COR-L47 (cell line): ENCODE measurements at places on chromosomes 5 and 9.
A peak's percentile ranks its signal among the peaks of the same experiment; 100 is the strongest.

- no peak for DNase-seq
These were observed 8.5 kb upstream of the CCDC187 start for GRCh38 chr9:136312436-136312835.

GRCh38 chr5:171647904-171648260, 137.7 kb upstream of the SMIM23 start:
- DNase-seq = no peak

GRCh38 chr5:43485406-43485805, 1.7 kb upstream of the TMEM267 start:
- DNase-seq = no peak

- DNase-seq = no peak
These were observed 190.6 kb upstream of the MSX2 start for GRCh38 chr5:174533751-174534241.

DNA sequence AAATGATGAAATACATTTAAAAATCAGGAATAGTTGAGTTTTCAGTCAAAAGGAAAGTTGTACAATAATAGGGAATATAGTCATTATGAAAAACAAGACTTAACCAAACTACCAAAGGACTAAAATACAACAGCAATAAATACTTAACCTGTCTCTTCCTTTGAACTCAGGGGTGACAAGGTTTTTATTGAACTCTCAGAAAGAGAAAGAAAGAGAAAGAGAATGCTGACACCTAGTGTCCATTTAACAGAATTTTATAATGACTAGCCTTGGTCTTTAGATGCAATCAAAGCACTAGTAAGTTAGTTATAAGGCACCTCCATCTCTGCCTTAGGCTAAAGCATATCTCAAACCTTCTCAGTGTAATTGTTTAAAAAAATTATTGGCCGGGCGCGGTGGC, 47.5 kb downstream of the UIMC1 start:
- peak; percentile 29 for DNase-seq

GRCh38 chr5:105462377-105462776, 1899.8 kb upstream of the NUDT12 start:
- no peak for DNase-seq

DNA sequence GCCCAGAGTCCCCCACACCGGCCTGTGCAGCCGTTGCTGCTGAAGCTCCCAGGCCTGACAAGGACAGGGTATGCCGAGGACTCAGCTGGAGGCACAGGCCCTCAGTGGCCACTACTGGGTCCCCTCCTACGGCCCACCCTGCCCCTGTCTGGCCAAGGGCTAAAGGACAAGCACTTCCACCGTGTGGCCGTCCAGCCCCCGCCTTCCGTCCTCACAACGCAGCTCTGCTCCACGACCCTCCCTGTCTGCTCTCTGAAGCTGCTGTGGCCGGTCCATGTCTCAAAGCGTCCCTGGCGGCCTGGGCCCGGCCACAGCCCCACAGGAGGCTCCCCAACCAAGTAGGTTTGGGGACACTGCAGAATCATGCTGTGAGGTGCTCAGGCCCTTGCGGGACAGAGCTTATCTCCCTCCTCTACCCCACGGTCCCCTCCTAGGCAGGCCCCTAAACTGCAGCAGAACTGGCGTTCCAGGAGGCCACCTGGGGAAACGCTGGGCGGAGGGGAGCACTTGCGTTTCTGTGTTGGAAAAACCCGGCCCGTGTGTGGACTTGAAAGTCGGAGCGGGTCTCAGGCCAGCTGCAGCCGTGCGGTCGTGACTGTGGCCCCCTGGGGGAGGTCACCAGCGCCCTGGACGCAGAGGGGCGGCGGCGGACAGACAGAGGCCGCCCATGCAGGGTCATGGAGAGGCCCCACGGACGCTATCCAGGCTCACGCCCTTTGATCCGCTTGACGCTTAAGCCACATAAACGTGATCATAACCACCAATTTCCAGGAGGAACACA, 45.6 kb downstream of the NKD2 start:
- no peak for DNase-seq

DNA sequence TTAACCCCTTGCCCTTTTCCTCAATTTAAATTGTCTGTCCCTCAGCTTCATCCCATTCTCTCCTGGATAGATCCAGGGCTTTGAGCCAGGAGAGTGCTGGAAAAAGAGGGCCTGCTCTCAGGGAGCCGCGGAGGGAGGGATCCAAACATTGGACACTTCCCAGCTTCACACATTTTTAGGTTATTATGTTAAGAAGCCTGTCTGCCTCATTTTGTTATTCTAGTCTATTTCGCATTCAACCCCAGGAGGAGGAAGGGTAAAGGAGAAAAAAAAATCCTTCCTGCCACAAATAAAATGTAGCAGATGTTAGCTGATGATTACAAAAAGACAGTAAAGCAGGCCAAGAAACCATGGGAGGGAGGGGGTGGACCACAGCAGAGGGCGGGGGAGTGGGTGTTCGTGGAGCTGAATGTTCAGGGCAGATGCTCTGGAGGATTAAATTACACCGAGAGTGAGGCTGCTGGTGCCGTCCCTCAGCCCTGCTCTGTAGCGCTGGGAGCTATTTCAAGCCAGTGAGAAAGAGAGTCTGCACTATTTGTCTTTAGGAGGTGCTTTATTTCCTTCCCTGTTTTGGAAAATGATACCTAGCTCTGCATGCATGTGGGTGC, 60.6 kb upstream of the ZFR start:
- peak; percentile 79 for DNase-seq

DNA sequence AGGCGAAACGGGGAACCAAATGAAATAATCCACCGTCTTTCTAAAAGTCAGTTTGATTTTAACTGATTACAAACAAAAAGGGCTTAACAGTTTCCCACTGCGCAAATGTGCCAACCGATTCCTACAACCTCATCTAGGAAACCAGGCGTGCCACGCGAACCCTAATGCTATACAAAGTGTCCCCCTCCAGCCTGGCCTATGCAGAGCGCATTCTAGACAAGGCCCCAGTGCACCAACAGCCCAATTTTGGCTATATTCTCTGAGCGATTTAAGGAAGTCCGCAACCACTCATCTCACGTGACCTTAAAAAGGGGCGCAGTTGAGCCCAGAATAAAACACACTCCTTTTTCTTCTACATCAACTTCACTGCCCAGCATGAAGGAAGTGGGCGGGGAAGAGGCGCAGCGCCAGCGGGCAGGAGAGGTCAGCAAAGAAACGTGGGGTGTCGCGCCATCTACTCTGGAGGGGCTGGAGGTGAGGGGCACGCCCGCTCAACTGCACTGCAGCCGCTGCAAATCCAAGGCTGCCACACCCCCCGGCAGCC, 779 bp downstream of the FAM13B start:
- DNase-seq = no peak

DNA sequence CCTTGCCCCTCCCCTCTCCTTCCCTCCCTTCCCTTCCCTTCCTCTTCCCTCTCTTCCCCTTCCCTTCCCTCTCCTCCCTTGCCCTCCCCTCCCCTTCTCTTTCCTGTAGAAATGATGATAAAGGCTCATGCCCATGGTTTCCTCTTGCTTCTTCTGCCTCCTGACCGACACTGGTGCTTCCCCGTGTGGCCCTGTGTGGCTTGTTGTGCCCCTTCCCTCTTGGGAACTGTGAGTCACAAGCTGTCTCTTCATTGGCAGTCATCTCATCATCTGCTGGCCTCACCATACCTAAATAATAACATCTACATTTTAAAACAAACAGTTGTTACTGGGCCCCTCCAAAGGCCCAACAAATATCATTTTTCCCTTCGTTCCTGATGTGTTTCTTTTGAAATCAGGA, 11.7 kb upstream of the CARNMT1 start:
- no peak for DNase-seq

GRCh38 chr5:97134634-97135033, 7.8 kb downstream of the LIX1 start:
- no peak for DNase-seq

DNA sequence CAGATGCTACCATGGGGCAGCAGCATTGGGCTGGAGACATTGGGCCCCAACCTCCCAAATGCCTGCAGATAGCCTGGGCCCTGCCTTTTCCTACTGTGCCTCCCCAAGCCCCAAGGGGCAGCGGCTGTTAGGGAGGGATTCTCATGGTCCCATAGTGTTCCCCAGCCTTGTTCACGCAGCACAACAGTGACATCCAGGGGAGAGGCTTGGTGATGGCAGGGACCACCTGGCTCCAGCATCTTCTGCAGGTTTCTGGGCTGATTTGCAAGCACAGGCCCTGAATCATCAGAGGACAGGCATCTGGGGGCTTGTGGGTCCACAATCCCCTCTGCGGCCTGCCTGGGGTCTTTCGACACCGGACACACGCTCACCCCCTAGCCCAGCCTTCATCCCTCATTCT, 354.6 kb downstream of the SLIT3 start:
- no peak for DNase-seq

GRCh38 chr9:27367921-27368315, 71.0 kb upstream of the EQTN start:
- no peak for DNase-seq

DNA sequence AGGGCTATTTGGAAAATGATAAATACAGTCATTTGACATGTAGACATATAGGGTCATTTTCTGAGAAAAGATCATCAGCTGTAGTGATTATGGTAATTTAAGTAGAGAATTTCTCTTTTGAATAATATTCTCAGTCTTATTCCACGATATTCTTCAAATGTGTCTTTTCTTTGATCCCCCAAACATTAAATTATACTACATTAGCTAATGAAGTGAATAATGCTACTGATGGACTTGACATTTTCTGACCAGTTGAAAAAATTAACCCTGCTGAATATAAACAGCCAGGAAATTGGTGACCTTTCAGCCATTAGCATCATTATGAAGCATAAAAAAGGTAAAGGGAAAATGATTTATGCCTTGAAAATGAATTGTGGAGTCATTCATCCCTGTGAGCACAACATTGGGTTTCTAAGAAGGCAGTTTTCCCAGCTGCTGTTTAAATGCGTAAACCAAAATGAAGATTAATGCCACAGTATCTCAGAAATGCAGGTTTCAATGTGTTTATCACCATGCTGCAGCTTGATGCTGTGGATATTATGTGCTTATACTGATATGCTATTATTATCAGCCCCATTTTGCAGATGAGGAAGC, 489.1 kb downstream of the KCTD16 start:
- no peak for DNase-seq

DNA sequence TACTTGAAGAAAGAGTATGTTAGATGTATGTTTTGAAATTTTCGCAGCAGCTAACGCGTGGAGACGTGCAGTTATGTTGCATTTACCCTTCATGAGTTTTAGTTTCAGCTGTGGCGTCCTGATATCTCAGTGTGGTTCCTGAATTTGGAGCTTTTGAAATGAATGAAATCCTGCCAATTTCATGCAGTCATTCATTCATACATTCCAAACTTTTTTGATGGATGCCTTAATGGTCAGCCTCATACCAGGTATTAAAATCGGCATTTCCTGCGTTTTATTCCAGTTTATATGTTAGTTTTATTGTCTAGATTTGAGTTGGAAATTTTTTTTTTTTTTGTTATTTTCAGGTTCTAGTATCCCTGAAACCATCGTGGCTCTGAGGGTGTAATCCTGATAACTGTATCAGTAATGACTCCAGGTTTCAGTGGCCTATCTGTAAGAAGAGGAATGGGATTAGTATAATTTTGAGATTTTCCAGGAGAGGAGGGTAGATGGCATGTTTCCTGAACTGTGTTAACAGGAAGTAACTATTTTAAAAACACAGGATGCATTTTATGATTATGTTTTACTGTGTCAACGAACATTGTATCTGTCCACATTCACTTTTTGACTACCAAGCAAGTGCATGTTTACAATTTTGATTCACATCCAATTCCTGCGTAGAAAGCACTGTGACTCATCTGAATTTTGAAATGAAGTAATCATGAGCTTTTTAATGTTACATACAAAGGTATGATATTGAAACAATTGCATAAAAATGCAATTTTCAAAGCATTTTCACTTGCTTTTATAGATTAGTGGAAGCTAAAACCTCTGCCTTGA, 1.0 kb downstream of the FOCAD start:
- DNase-seq = no peak

DNA sequence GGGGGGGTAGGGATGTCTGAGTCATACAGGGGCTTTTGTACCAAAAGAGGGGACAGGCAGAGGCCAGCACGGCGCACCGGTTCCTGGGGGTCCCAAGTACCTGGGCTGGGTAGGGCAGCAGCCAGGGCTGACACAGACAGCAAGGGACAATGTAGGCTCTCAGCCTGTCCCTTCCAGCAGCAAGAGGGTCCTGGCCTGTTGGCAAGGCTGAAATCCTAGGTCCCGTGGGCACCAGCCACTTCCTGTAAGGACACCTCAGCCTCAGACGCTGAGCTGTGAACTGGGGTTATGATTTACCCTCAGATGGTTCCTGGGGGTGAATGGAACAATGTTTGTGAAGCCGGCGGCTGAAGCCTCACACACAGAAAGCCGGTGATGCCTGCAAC, 41.3 kb downstream of the NACC2 start:
- no peak for DNase-seq

GRCh38 chr5:164431634-164432304, 926.4 kb downstream of the MAT2B start:
- DNase-seq = no peak

DNA sequence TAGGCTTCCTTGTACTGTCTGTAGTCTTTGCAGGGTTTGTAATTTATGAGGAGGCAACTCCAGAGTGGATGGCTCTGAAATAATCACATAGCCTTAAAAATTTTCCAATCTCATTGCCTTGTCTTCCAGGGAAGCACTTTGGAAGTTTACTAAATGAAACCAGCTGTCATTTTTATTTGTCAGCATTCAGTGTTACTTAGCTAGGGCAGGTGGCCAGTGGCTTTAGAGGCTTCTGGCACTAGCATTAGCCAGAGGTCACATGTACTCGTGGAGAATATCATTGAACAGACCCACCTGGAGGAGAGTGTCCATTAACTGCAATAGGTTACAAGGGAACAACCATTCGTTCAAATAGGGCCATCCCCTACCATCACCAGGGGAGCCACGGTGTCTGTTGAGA, 160.3 kb upstream of the SLC28A3 start:
- DNase-seq = no peak

DNA sequence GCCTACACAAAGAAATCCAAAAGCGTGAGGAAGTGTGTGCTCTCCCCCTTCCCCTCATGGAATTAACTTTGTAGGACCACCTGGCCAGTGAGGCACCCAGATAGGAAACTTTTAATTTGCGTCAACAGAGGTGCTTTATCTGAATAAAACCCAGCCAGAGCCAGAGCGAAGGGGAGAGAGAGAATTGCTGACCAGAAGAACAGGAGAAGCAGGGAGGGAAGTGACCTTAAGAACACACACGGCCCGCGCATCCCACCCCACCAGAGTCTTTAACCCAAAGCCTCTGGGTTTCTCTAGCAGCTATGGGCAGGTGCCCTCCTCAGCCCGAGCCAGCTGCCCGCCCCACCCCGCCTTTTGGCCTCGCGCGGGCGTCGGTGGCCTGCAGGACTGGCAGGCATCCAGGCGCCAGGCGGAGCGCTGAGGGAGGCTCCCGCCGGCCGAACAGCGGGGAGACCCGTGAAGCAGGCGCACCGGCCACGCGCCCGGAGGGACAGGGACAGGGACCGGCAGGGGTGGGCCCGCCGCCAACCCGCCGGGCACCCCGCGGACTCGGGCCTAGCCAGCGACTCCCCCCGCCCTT, 580 bp downstream of the ERAP1 start:
- DNase-seq = peak; percentile 92

DNA sequence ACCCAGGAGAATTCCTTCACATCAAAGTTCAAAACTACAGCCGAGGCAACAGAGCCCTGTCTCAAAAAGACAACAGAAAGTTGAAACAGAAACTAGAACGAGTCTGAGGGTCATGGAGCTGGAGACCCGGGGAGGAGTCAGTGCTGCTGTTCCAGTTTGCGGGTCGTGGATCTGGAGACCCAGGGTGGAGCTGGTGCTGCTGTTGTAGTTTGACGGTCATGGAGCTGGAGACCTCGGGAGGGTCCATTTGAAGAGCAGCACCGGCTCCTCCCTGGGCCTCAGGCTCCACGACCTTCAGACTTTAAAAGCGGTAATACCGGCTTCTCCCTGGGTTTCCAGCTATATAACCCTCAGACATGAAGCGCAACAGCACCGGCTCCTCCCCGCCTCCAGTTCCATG, 13.0 kb upstream of the LCN15 start:
- no peak for DNase-seq
